ENCODE measurements at places on chromosomes 13 and 19.

DNA sequence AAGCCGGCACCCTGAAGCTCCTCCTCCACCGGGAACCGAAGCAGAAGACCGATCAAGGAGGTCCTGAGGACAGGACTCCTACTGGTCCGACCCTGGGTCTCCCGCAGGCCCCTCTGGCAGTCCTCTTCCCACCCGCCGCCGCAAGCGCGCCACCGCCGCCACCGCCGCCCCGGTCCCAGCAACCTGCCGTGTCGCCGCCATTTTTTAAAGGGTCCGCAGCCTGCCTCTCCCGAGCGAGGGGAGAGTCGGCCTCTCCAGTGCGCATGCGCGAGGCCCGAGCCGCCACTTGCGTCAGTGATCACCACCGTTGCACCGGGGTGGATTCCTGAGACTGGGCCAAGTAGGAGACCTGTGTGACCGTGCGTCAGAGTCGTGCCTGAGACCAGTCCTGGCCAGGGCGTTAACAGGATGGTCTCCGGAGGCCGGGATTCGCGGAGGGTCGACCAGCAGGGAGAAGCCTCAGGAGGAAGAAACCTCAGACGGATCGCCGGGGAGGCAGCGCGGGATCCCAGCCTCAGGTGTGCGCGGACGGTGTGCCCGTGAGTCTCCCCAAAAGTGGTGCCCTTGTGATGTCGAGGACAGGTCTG, 51.6 kb downstream of the ZNF146 start:
- no peak for DNase-seq

DNA sequence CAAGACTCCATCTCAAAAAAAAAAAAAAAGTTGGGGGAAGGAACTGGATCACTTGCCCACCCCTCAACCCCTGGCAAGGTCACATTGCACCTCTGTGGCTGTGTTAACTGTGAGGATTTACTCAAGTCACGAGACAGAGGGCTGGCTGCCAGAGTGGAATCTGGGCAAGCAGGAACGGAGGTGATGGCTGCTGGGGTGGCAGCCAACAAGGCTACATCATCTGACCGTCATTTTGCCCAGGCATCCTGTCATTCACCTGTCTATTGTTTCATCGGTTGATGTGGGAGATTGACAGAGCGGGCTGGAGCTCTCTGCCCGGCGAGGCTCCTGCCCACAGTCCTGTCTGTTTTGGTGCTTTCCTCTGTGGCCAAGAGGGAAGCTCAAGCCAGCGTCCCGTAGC, 75.7 kb downstream of the DPF1 start:
- DNase-seq: no peak

DNA sequence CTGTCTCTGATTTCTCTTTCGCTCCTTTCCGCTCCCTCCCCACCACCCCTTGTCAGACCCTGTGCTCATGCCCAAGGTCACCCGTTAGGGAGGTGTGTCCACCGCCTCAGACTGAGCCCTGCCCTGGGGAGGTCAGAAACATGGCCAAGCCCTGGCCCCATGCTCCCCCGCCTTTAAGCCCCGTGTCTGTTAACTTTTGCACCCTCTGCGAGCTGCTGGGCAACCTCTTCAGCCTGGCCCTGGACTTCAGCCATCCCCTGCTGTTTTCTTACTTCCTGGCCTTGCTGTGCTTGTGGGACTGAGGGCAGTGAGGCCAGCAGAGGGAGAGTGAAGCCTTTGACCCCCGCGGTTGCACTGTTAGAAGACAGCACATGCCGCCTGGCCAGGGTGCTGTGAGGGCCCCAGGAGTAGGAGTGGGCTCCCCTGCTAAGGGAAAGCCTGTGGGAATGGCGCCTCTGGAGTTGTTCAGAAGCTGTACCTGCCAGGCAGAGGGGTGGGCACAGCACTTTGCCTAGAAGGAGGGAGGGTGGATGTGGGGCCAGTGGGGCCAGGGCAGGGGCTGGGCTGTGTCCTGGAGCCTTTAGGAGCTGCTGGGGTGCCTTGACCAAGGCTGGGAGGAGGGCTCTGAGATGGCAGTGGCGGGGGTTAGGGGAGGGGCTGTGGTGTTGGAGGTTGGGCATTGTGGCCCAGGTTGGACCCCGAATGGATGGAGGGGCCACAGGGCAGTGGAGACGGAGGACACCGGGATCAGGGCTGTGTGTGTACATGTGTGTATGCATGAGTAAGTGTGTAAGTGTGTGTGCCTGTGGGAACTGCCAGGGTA, 7.9 kb downstream of the UPF1 start:
- no peak for DNase-seq

DNA sequence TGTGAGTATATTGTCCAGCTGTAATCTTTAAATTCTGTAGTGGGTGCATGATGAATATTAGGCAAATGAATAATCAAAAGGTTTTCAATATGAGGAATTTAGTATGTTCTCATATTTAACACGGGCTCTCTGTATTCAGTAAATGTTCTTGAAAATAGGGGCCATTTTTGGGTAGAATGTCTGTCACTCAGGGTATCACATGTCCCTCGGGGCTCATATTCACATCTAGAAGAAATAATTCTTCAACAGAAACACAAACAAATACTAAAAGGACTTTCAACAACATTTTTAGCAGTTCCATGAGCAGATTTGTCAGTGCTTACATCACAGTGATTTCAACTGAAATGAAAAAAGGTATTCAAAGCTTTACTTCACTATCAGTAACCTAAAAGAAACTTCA, 1388.4 kb upstream of the MIR17HG start:
- no peak for DNase-seq

GRCh38 chr19:40555978-40556689, 20.5 kb upstream of the SHKBP1 start:
- no peak for DNase-seq

- no peak for DNase-seq
These were observed 24.6 kb downstream of the CARM1 start for GRCh38 chr19:10895920-10896319.
